ENCODE measurements at places on chromosomes 4 and X.
A peak's percentile ranks its signal among the peaks of the same experiment; 100 is the strongest.

DNA sequence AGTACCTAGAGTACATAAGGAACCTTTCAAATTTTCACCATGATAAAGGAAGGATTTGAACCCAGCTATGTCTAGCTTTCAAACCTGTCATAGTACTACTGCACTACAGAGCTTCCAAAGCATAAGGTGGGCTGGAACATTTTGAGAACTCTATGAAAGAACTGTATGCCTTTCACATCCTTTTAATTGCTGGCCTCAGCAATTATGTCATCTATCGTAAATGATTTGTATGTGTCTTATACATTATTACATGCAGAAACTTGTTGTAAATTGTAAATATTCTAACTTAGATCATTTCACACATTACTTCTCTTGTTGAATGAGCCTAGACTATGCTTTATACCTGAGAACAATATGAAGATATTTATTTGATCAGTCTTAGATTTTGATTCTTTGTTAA is 220.7 kb downstream of the HEPH start:
- no peak for DNase-seq

GRCh38 chr4:71689822-71690221 is 94.1 kb downstream of the GC start:
- no peak for DNase-seq

GRCh38 chr4:113790478-113790877 is 28.9 kb upstream of the CAMK2D start:
- DNase-seq: no peak

GRCh38 chr4:136383082-136383481 is 1149.2 kb downstream of the PCDH18 start:
- no peak for DNase-seq

DNA sequence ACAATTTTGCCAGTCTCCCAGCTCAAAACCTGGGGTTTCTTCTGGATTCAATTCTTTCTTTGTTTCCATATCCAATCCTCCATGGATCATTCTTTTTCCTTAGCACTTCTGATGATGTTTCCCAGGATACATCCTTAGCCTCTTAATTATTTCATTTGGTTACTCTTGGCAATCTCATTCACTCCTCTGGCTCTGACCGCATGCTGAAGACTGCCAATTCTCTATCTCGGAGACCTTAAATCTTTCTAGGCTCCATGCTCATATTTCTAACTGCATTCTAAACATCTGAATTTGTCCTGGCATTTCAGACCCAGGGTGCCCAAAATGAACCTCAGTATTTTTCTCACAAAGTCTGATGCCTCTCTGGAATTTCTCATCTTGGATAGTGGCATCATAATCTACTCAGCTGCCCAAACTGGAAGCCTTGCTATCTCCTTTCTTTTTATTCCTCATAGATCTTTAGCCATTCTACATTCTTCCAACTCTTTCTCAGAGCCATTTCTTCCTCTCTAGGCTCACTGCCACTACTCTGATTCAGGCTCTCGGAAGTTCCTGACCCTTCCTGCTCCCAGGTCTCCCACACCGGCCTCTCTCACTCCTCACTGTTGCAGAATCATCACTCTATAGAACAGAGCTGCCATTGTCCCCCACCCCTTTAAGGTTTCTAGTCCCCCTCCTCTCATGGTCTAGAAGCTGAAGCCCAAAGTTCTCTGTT is 290.2 kb downstream of the CAMK2D start:
- DNase-seq: no peak

DNA sequence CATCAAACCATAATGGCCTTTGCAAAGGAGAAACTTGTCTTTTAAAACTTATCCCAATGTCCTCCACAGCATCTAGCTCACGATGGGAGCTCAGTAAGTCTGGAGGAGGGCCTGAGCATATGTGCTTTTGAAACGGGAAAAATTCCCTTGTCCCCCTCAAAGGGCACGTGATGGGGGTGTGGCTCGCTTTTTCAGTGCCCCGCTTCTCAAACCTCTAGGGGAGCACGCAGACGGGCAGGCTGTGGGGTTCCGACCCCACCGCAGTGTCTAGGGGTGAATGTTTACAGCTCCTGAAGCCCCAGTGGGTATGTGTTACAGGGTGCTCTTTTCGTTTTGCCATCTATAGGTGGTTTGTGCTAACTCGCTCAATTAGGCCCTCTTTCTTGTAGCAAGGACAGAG is 31.2 kb downstream of the SLITRK2 start:
- no peak for DNase-seq

GRCh38 chr4:184574861-184575260 is 74.4 kb downstream of the CASP3 start:
- no peak for DNase-seq

- DNase-seq: peak; percentile 82
These were observed 449 bp downstream of the CTPS2 start for GRCh38 chrX:16711893-16712547.

GRCh38 chr4:19969492-19969891 is 282.2 kb upstream of the SLIT2 start:
- DNase-seq: no peak

GRCh38 chr4:53055716-53056403 is 193.7 kb downstream of the RASL11B start:
- DNase-seq: no peak

All from ecto neural progenitor cell (in vitro differentiated cells).